ENCODE measurements at places on chromosomes 4 and X.

DNA sequence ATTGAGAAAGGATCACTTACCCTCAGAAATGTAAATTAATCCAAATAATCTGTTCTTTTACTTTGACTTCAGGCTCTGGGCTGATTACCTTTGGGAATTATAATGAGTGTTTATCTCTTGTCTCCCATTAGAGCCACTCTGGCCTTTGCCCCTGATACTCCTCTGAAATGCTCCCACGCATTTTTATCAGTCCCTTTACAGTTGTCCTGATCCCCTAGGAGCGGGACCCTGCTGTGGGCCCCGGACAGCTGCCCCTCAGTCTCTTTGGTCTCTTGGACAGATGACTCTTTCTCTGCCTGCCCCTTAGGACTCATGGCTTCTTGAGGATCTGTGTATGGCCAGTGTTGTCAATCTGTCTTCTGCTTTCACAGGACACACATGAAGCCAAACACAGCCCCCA is 1.0 kb upstream of the TRIM75 start:
- DNase-seq, result no peak

GRCh38 chr4:148052448-148052847 is 320.6 kb downstream of the ARHGAP10 start:
- no peak for DNase-seq

GRCh38 chr4:186021461-186022167 is 47.3 kb upstream of the TLR3 start:
- no peak for DNase-seq

DNA sequence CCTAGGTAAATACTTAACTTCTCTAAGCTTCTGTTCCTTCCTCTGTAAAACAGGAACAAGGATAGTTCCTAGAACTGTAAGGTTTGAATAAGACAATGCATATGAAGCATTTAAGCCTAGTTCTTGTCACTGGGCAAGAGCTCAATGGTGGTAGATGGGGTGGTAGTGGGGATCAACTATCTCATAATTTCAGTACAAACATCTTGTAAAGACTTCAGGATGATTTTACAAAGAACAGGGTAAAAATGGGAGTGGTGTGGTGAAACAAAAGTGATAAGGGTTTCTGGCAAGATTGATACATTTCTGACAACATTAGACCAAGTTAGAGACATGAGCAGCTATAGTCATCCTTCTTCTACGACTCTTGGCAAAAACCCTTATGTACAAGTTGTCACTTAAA is 137.8 kb downstream of the SCFD2 start:
- DNase-seq, result no peak

DNA sequence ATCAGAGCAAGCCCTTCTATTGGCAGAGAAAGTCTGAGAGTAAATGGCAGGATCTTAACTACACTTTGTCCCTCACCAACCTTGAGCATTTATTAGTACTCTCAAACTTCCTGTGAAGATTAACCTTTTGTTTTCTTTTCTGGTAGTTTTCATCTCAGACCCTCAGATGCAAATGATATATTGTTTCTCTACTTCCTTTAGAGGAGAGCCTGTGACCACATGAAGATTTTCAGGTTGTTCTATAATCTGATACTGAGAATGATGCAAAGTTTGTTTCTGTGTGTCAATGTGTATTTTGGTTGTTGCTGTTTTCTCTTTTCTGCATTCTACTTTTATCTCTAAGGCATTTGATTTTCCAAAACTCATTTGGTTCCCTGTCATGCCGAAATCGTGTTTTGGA is 165.8 kb upstream of the CYSLTR1 start:
- DNase-seq, result no peak
